OCI-LY7 (cell line): ENCODE measurements at places on chromosomes 3 and 15.
A peak's percentile ranks its signal among the peaks of the same experiment; 100 is the strongest.

DNA sequence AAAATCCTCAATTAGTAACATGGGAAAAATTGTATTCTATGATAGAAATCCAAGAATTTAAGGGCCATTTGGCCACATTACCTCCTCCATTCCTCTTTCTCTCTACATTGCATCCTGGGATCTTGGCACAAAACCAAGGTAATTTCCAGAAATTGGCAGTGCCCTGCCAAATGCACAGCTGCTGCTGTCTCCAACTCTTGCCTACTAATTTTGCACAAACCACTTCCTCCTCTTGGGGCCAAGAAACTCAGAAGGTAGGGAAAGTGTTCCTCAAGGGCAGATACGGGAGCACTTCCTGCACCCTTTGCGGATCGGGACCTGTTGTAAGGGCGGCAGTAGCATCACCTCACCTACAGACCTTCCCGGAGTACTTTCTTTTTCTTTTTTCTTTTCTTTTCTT, 57.8 kb downstream of the MAP3K13 start:
- DNase-seq, result no peak

DNA sequence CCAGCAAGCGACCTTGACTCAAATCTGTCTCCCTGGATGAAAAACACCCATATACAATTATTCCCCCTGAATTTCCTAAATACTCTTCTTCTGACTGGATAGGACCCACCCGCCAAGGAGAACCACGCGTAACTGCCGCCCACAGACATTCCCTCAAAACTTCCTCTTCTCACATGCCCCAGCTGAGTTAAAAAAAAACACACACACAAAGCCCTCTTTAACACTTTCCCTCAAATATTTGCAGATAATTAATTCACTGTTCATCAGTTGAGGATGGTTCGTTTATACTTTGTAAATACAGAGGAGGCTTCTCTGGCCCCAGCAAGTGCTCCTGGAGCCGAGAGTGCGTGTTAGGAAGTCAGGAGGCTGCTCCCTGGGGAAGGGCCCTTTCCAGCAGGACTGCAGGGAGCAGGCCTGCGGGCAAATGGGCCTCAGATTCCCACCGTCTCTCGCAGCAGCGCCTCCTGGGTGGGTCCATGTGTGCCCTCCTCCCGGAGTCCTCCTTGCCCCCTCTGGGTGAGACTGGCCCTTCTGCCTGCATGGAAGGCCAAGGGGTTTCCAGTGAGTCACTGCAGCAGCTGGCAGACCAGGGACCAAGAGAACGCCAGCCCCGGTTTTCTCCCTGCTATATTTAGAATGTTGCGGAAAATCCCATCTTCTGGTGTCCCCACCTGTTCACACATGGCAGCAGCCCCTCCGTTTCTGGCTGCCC, 46.8 kb downstream of the MGLL start:
- no peak for DNase-seq

DNA sequence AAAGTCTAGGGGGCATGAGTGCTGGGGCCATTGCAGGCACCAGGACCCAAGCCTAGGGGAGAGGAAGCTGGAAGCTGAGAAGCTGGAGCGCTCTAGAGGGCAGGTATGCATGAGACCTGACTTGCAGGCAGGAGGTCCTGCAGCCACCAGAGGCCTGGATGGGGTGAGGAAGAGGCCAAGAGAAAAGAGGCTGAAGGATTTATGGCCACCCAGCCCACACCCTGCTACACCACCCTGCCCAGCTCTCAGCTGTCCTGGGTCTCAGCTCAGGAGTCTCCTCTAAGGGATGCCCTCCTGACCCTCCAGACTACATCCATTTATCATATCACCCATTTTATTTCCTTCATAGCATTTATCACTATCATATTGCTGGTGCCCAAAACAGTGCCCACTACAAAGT, 36.5 kb downstream of the RPN1 start:
- DNase-seq, result no peak

DNA sequence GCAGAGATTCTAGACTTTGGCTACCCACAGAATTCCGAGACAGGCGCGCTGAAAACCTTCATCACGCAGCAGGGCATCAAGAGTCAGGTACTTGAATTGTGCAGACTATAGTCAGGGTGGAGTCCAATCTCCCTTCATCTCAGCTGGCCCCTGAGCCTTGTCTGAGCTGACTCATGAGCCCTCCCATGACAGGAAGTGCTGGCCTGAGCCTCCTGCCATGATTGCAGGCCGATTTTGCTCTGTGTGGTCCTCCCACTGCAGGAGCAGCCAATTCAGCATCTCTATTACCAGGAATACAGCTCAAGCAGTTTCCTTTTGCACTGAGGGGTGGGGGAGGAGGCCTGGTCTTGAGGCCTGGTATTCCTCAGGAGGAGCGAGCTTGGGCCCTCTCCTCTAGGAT, 5.5 kb downstream of the AP2M1 start:
- no peak for DNase-seq

DNA sequence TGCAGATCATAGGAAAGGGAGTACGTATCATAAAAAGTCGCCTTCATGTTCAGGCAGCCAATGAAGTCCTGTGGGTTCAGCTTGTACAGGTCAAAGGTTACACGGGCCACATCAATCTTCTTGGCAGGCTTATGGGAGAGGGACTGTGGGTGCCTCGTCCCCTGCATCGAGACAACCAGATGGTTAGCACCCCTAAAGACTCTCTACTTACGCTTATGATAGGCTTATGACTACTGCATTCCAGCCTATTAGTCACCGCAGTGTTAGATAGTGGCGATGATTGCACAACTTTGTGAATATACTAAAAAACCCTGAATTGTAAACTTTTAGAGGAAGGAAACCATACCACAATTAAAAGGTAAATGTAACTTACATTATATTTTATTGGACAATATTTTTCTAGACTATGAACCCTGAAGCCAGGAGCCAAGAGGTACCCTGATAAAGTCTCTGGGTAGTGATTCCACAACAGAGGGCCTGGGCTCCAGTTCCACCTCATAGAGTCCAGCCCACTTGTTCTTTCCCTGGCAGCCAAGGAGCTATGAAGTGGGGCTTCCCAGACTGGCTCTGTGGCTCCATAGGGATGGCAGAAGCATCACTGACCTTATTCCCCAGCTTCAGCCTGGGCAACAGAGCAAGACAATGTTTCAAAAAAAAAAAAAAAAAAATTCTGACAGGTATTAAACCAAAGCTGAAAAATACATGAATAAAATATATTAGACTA, 2.5 kb upstream of the FANCD2 start:
- DNase-seq, result no peak

DNA sequence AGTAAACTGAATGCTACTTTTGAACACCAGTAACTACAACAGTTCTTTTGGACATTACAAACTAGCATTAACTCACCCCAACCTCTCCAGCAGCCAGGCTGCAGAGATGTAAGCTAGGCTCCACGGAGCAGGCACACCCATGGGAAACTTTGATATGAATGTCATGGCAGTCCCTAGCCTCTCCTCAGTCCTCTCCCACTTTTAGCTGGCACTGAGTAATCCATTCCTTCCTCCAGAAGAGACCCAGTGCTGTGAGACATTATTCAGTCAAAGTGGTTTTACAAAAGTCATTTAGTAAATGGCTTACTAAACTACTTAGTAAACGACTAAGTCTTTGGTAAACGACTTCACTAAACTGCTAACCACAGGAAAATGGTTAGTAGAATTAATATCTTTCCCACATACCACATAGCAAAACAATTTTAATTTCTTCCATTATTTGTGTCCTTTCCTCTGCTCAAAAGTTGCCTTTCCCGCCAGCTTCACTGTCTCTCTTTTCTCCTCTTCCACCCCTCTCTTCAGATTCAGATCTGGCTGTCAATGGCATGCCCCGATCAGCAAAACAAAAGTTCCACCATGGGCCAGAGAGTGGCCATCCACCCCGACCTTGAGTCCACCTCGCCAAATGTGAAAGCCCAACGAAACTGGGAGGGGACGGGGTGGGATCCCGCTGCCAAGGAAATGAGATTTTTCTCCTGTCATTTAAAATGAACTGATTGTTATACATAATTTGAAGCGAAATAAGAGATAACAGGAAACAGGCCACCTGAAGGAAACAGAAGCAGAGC, 67.5 kb upstream of the TJP1 start:
- no peak for DNase-seq

DNA sequence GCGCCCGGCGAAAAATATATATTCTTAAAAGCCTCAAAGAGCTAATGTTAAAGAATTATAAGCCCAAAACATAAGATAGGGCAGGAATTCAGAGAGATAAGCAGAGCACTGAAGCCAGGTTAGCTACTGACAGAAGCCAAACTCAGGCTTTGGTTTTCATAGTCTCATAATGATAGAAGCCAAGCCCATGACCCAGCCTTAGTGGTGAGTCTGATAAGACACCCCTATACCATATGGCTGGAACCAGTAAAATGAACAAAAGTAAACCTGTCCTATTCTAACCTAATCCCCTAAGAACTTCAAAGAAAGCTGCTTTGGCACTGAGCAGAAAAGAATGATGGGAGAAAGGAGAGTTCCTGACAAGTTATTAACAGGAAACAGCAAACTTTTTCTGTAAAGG, 25.9 kb downstream of the MYO9A start:
- no peak for DNase-seq

- DNase-seq, result no peak
Measured at GRCh38 chr3:63050548-63051177, 175.4 kb upstream of the CADPS start.

GRCh38 chr3:59663076-59663850, 613.4 kb upstream of the CFAP20DC start:
- DNase-seq, result no peak

DNA sequence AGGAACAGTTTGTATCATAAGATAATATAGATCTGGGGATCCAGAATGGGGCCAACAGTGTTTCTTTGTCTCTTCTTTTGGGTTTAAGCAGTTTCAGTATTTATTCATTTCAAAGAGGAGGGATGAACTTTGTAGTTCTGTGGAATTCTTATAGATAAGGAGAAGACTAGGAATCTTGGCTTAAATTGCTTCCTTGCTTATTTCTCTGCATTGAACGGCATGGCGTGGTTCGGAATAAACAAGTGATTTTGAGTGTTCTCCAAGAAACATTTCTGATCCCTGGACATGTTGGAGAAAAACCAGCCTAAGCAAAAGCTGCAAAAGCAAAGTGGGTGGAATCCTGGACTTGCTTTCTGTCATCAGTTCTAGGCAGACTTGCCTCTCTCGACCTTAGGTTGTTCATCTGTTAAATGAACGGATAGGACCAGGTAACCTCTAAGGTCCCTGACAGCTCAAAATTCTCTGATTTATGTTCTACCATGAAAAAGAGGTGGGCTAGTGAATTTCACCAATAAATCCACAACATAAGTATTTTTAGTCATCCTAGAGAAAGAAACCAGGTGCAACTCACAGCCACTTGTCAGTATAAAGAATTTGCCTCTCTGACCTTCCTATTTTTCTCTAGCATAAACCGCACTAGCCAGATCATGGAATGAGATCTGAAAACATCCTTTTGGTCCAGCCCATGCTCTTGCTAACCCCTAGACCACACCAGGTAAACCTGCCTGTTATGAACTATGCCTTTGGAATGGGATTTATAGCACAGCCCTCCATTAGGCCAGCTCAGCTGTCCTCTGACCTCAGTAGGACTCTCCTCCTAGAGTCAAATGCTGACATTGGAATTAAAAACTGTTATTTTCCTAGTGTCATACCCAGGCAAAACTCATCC, 78.8 kb downstream of the CLDN11 start:
- DNase-seq, result no peak

- DNase-seq, result no peak
Measured at GRCh38 chr3:57026944-57027343, 33.5 kb upstream of the SPATA12 start.

GRCh38 chr15:90680371-90680935, 36.7 kb upstream of the BLM start:
- DNase-seq, result no peak

- no peak for DNase-seq
Measured at GRCh38 chr3:52090131-52090932, 34.0 kb upstream of the DUSP7 start.

GRCh38 chr3:8239718-8240695, 261.6 kb upstream of the LMCD1 start:
- peak; percentile 56 for DNase-seq

- no peak for DNase-seq
Measured at GRCh38 chr15:71044006-71044405, 71.3 kb upstream of the THSD4 start.

- DNase-seq, result peak; percentile 34
Measured at GRCh38 chr3:57596495-57597126, 533 bp downstream of the ARF4 start.

DNA sequence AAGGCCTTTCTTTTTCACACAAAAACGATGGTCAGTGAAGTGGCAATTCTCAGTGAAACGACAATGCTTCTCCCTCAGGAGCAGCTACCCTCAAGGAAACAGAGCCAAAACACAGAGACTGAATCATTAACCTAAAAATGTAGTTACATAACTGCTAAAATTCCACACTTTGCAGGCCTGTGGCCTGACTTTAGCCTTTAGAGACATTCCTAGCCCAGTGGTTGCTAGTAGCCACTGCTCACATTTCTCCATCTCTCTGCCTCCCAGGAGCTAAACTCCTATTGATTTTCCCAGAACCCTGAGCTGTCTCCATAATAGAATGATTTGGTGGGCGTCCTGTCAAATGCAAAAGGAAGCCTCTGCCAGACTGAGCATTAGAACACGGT, 630.1 kb upstream of the KCNMB2 start:
- DNase-seq, result no peak

- DNase-seq, result peak; percentile 53
Measured at GRCh38 chr15:45429941-45430792, 51.8 kb upstream of the GATM start.

DNA sequence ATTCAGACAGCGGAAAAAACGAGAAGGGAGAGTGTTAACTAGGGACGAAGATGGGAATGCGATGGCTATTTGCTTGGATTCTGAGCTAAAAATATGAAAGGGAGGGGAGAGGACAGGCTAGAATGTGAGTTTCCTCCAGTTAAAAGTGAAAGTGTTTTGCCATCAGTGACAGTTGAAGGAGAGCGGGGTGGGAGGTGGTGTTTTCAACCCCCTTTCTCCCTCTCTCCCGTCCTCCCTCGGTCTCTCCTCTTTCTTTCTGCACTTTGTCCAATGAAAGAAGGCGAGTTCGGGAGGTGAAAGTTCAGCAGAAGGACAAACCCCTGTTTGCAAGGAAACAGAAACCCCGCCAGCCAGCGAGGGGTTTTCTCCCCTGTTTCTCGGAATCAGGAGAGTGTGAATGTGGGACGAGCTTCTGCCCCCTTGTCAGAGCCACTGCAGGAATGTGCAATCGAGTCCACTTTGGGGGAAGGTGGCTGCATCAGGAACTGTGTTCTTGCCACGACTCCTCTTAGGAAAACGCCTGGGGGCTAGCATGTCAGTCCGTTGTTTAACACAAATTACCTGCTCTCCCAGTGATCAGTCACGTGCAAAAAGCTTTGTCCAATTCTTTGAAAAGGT, 975 bp upstream of the FOXP1 start:
- peak; percentile 47 for DNase-seq

- DNase-seq, result no peak
Measured at GRCh38 chr3:156389449-156389950, 165.4 kb downstream of the SSR3 start.
